ENCODE measurements at places on chromosomes 4 and X.
A peak's percentile ranks its signal among the peaks of the same experiment; 100 is the strongest.

GRCh38 chr4:183541010-183541751 lies 36.3 kb downstream of the ING2 start:
- H3K27me3 ChIP-seq, result no peaks in the 10 kb centered on the region
- H3K4me1 ChIP-seq, result no peaks in the 10 kb centered on the region
- no peak overlapping the region for H3K27ac ChIP-seq
- no peaks in the 10 kb centered on the region for H3K36me3 ChIP-seq

DNA sequence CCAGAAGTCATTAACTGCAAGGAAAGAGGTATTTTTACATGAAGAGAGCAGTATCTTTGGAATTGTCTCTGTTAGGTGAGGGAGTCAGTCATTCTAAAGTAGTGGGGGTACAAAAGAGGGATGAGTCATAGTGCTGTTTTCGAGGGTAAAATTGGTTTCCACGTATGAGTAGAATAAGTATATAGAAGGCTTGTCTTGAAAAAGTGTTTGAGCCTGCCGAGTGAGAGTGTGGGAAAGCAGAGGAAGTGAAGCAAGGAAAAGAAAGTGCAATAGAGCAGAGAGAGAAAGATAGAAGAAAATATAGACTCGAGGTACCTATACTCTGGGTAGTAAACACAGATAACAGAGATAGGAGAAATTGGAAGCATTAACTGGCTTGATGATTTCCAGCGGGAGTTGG lies 696.4 kb downstream of the DMD start:
- no peak overlapping the region for H3K27ac ChIP-seq
- H3K4me3 ChIP-seq, result no peak overlapping the region
- no peaks in the 10 kb centered on the region for H3K4me1 ChIP-seq
- H3K27me3 ChIP-seq, result no peaks in the 10 kb centered on the region
- DNase-seq, result no peak
- no peaks in the 10 kb centered on the region for H3K36me3 ChIP-seq

GRCh38 chrX:141176586-141177451 lies at the start of gene LDOC1:
Gene LDOC1, minus strand, starts transcription at chrX:141177129. Its CDS starts 108 bp downstream, at chrX:141177021.
- peak within 1 kb of the TSS; percentile 41 for H3K4me3 ChIP-seq
- DNase-seq, result peak; percentile 61
- no peak within 1 kb of the TSS for H3K27ac ChIP-seq
- no peaks in the 10 kb centered on the region for H3K27me3 ChIP-seq

- H3K36me3 ChIP-seq, result no peaks in the 10 kb centered on the region
- no peaks in the 10 kb centered on the region for H3K27me3 ChIP-seq
- H3K4me1 ChIP-seq, result no peaks in the 10 kb centered on the region
Observed at GRCh38 chr4:109967798-109968520, 55.3 kb downstream of the EGF start.

- no peaks in the 10 kb centered on the region for H3K27me3 ChIP-seq
- no peak for DNase-seq
- no peaks in the 10 kb centered on the region for H3K36me3 ChIP-seq
- no peak overlapping the region for H3K4me3 ChIP-seq
Observed at GRCh38 chrX:105168577-105168976, 51.9 kb downstream of the TEX13A start.

GRCh38 chr4:6878451-6879059 lies 31.1 kb upstream of the TBC1D14 start:
- H3K4me3 ChIP-seq, result no peak overlapping the region
- H3K27me3 ChIP-seq, result no peaks in the 10 kb centered on the region
- H3K36me3 ChIP-seq, result peaks cover 47% of the 10 kb centered on the region
- no peaks in the 10 kb centered on the region for H3K4me1 ChIP-seq
- no peak overlapping the region for H3K27ac ChIP-seq
- DNase-seq, result no peak

DNA sequence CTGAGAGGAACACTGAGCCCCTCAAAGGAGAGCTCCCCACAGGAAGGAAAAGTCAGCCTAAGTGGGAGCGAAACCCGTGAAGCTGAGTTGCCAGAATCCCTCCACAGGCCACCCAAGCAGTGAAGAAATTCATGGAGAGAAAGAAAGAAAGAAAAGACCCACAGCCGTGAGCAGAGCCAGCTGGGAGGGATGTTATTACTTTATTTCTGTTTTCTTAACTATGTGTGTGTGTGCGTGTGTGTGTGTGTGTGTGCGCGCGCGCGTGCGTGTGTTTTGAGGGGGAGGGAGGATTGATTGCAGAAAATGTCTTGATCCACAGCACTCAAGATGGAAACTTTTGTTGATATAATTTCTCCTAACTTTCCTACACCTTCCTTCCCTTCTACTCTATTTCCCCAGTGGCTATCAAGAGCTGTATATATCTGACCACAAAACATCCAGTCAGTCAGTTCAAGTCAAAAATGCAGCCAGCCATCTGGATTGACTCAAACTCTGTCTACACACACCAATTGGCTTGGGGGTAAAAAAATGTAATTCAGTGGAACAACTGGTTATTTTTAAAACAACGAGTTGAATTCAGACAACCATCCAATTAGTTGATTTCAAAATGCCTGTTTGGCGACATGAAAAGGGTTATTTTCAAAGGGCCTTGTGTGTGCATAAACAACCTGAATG lies 13.8 kb upstream of the GPC3 start:
- H3K27ac ChIP-seq, result no peak overlapping the region
- no peak overlapping the region for H3K4me3 ChIP-seq
- no peak for DNase-seq
- H3K27me3 ChIP-seq, result no peaks in the 10 kb centered on the region
- no peaks in the 10 kb centered on the region for H3K36me3 ChIP-seq

DNA sequence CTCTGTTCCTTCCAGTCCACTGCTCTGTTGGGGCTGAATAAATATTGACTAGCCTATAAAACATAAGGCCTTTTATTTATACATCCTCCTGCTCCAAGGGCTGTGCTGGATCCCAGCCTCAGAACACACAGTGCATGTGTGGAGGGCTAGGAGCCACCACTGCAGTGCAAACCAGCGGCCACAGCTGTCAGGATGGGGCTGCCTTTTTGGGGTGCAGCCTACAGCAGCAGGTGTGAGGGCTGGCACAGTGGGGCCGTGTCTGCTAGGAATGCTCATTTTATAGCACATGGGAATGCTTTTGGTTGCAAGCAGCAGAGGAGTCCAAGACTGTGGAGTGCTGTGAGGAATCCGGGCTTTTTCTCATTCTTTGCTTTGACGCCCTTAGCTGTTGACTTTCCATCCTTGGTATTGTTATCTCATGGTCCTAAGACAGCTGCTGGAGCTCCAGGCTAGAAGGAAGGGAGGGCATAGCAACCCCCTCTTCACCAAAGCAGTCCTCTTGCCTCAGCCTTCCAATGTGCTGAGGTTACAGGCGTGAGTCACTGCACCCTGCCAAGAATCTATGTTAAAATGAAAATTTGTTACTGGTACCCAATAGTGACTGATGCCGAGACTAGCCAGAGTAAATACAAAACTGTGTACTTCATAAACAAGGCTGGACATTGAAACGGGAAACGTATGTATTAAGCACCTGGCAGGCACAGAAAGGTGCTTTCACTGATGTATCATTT lies 334.3 kb upstream of the GATB start:
- H3K4me3 ChIP-seq, result no peak overlapping the region
- H3K36me3 ChIP-seq, result no peaks in the 10 kb centered on the region
- DNase-seq, result no peak
- no peaks in the 10 kb centered on the region for H3K4me1 ChIP-seq
- H3K27ac ChIP-seq, result no peak overlapping the region

- H3K4me3 ChIP-seq, result no peak overlapping the region
- H3K27ac ChIP-seq, result no peak overlapping the region
- H3K36me3 ChIP-seq, result no peaks in the 10 kb centered on the region
- no peaks in the 10 kb centered on the region for H3K4me1 ChIP-seq
- DNase-seq, result peak; percentile 51
- no peaks in the 10 kb centered on the region for H3K27me3 ChIP-seq
Observed at GRCh38 chrX:149962859-149963757, 24.8 kb upstream of the EOLA2 start.

DNA sequence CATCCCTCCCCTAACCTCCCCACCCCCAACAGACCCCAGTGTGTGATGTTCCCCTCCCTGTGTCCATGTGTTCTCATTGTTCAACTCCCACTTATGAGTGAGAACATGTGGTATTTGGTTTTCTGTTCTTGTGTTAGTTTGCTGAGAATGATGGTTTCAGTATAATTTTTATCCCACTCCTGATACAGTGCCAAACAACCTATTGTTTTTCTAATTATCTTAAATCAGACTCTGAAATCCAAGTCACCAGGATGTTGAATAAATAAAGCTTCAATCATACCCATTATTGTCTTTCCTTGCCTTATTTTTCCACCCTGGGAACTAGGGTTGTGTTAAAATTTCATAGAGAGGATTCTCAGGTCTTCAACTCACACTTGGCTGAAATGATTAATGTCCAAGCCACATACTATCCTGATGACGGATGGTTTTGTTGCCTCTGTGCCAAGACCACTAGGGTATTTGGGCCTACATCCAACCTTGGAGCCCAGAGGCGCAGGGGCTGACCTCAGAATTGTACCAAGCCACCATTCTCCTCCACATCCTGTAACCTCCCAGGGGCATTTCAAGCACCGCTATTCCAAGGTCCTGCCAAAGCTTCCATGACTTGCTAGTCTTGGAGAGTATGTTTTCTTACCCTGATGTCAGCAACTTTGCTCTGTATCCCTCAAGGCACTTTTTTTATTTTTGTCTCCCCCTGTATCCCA lies 332.4 kb downstream of the ARHGAP24 start:
- H3K4me1 ChIP-seq, result no peaks in the 10 kb centered on the region
- no peaks in the 10 kb centered on the region for H3K36me3 ChIP-seq
- H3K27ac ChIP-seq, result no peak overlapping the region
- no peak overlapping the region for H3K4me3 ChIP-seq

DNA sequence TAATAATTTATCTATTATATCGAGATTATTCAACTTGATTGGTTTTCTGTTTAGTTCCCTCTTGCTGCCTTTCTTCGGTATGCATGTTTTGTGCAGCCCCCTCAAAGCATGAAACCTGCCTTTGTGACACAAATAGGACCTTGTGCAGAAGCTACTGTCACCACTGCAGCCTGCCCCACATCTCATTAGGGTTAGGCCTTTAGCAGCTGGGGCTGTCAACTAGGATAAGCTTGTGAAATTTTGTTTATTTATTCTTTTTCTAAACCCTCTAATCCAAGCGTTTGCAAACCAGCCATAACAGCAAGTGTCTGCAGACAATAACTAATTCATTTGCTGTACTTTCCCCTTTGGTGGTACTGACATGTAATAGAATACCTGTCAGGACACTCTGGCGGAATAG lies 258.9 kb downstream of the RCHY1 start:
- H3K27ac ChIP-seq, result no peak overlapping the region
- no peaks in the 10 kb centered on the region for H3K27me3 ChIP-seq
- H3K4me1 ChIP-seq, result no peaks in the 10 kb centered on the region

- H3K36me3 ChIP-seq, result no peaks in the 10 kb centered on the region
- H3K27ac ChIP-seq, result no peak overlapping the region
- no peak overlapping the region for H3K4me3 ChIP-seq
- no peaks in the 10 kb centered on the region for H3K4me1 ChIP-seq
- DNase-seq, result no peak
- no peaks in the 10 kb centered on the region for H3K27me3 ChIP-seq
Observed at GRCh38 chr4:41471126-41472071, 66.6 kb upstream of the LIMCH1 start.

GRCh38 chrX:34586936-34587335 lies 70.1 kb downstream of the TMEM47 start:
- H3K4me3 ChIP-seq, result no peak overlapping the region
- no peaks in the 10 kb centered on the region for H3K27me3 ChIP-seq
- no peak overlapping the region for H3K27ac ChIP-seq
- DNase-seq, result no peak

- no peak overlapping the region for H3K27ac ChIP-seq
- no peak overlapping the region for H3K4me3 ChIP-seq
- H3K36me3 ChIP-seq, result no peaks in the 10 kb centered on the region
- no peaks in the 10 kb centered on the region for H3K27me3 ChIP-seq
- H3K4me1 ChIP-seq, result no peaks in the 10 kb centered on the region
Observed at GRCh38 chr4:24993551-24994080, 37.1 kb downstream of the LGI2 start.

- H3K27me3 ChIP-seq, result no peaks in the 10 kb centered on the region
- no peak overlapping the region for H3K4me3 ChIP-seq
- no peak for DNase-seq
- H3K36me3 ChIP-seq, result no peaks in the 10 kb centered on the region
Observed at GRCh38 chrX:98380556-98380955, 1496.8 kb downstream of the RPA4 start.

GRCh38 chr4:20570981-20571715 lies 129.1 kb upstream of the PACRGL start:
- H3K27ac ChIP-seq, result no peak overlapping the region
- no peaks in the 10 kb centered on the region for H3K27me3 ChIP-seq
- H3K4me1 ChIP-seq, result no peaks in the 10 kb centered on the region
- H3K4me3 ChIP-seq, result no peak overlapping the region
- H3K36me3 ChIP-seq, result no peaks in the 10 kb centered on the region

- no peaks in the 10 kb centered on the region for H3K36me3 ChIP-seq
- H3K4me1 ChIP-seq, result peaks cover 6% of the 10 kb centered on the region
- H3K4me3 ChIP-seq, result no peak overlapping the region
- H3K27ac ChIP-seq, result peak overlapping the region; percentile 42
- no peak for DNase-seq
Observed at GRCh38 chr4:186249785-186250754, 15.9 kb upstream of the F11 start.

DNA sequence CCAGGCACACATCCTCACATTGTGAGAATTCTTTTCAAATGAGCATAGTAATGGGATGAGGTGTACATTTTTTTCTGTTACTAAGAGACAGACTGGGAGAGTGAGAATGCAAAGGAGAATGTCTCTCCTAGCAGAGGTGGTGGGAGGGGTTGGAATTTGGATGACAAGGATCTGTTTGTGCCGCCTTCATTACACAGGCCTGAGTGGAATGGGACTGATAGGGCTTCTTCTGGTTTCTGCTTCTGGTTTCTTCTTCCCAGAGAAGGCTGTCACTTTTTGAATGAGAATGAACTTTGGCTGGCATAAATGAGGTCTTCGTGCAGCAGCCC lies 55.4 kb downstream of the C4orf51 start:
- no peaks in the 10 kb centered on the region for H3K36me3 ChIP-seq
- DNase-seq, result no peak
- H3K27ac ChIP-seq, result no peak overlapping the region
- no peaks in the 10 kb centered on the region for H3K4me1 ChIP-seq

DNA sequence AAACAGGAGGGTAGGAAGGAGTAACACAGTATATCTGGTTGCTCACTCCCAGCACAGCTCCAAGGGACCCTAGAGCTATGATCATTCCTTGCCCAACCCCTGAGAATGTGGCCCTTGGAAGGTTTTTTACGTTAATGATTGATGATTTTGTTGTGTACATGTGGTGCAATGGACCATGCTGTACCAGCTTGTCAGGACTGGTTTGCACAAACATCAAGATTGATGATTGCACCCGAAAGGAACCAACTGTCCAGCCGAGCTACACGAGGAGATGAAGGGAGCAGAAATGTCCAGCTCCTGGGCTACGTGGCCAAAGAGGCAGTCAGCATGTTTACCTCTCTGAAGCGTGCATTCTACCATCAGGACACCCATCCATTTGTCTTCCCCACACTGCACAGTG lies 83.2 kb upstream of the USP9X start:
- peaks cover 6% of the 10 kb centered on the region for H3K4me1 ChIP-seq
- no peak overlapping the region for H3K4me3 ChIP-seq
- H3K27me3 ChIP-seq, result no peaks in the 10 kb centered on the region
- H3K36me3 ChIP-seq, result no peaks in the 10 kb centered on the region

Data from right lobe of liver (tissue), 6 donors.